ENCODE measurements at places on chromosomes 6 and 20.

DNA sequence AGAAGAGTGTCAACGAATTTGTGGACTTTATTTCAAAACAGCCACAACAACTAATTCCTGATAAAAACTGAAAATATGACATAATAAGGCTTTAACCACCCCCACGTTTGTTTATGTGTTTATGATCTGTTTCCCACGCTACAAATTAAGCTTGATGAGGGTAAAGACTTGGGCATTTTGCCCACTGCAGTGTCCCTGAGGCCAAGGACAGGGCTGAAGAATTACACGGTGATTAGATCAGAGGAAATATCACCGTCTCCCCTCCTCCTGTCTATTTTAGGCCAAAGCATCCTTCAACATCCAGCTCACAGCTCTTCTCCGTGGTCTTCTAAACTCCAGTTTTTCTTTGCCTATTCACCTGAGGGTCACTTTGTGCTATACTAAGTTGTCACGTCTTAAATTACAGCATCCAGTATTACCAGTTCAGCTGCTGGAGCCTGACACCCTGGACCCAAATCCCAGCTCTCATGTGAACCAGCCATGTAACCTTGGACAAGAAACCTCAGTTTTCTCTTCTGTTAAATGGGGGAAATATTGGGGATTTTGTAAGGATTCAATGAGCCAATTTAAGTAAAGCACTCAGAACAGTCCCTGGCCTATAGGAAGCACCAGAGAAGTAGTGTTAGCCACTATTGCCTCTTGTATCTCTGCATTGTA, 15.2 kb upstream of the ARFGEF2 start:
- DNase-seq: no peak

DNA sequence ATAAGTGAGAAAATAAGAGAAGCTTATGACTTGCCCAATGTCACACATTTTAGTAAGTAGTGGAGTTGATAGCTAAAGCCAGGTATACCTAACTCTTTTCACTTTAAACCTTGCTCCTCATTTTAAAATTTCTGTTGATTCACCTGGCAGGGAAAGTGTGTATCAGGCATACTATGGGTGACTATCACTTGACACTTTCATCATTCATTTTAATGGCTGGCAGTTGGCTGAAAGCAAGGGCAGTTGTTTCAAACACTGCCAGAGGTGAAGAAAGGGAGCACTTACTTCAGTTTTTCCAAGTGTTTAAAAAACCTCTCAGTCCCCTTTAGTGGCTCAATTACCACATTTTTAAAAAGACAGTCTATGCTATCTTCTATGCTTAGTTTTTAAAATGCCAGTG, 78.2 kb upstream of the EMILIN3 start:
- no peak for DNase-seq

DNA sequence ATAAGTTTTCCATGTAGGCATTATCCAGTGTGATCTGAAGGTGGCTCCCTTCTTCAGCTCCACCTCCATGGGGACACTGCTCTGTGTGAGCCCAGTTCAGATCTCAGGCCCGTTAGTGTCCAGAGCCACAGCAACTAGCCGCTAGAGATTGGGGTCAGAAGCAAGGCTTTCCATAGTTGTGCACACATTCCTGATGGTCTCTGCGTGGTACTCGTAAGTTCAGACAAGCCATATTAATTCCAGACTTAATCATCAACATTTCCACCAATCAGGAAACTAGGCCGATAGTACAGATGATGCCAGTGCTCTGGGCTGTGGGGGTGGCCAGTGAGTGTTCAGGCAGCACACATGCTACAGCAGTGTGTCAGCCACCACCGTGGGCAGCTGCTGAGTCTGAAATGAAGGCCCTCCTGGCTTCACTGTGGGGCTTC, 17.5 kb upstream of the SYNCRIP start:
- DNase-seq: no peak

DNA sequence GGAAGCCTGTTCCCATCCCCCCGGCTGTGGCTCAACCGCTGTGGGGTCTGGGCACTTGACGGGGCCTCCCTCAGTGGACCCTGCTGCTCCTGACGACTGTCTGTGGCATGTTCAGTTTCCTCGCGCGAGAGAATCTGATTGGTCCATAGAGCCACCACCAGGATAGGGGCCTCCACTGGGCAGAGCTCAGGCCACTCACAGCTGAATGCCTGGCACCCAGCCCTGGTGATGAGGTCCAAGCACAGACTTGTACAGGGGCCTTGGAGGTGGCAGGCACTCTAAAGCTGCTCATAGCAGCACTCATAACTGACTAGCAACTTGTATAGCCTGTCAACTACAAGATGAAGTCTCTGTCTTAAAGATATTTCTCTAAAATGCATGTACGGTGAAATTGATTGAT, 368.1 kb downstream of the NRN1 start:
- DNase-seq: no peak

GRCh38 chr6:166545156-166546034, 41.1 kb downstream of the RAMACL start:
- no peak for DNase-seq

GRCh38 chr20:43903953-43904826, 10.5 kb upstream of the TOX2 start:
- DNase-seq: no peak

- DNase-seq: no peak
Measured at GRCh38 chr6:158047563-158048323, 66.1 kb downstream of the SYNJ2 start.

- peak; percentile 54 for DNase-seq
Measured at GRCh38 chr6:722077-722524, 29.2 kb upstream of the EXOC2 start.

DNA sequence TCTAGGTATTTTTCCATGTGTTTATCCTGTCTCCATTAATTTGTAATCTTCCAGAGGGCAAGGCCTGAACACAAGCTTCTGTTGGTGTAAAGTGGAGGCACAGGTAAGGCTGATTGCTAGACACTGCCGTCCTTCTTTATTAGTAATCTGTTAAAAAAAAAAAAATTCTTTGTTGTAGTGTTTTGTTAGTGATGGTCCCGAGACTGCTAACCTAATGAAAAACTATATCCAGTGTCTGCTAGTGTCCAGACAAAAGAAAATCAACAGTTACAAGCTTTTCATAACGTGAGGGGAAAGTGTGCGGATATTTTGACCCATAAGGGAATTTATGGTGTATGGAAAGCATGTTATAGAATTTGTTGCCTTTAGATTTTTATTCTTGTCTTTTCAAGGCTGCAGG, 4.2 kb upstream of the HIVEP1 start:
- DNase-seq: no peak

GRCh38 chr20:21302664-21303060, 469 bp upstream of the XRN2 start:
- no peak for DNase-seq

GRCh38 chr6:56477241-56477640, 165.4 kb downstream of the DST start:
- DNase-seq: no peak

DNA sequence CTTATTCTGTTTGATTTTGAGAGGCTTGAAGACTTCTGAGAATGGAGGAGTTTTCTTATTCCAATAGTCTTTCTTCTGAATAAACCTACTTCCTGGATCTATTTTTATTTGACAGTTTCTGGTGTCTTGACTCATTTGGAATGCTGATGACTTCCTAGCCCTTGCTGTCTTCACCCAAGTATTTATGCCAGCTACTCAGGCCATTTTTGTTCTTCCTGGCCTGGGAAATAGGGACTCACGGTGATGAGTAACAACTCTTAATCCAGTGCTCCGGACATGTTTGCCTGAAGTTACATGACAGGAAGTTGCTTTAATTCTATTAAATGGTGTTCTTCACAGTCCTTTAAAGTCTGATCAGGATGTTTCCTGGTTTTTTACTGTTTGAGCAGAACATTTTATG, 272.1 kb upstream of the EYS start:
- DNase-seq: no peak

DNA sequence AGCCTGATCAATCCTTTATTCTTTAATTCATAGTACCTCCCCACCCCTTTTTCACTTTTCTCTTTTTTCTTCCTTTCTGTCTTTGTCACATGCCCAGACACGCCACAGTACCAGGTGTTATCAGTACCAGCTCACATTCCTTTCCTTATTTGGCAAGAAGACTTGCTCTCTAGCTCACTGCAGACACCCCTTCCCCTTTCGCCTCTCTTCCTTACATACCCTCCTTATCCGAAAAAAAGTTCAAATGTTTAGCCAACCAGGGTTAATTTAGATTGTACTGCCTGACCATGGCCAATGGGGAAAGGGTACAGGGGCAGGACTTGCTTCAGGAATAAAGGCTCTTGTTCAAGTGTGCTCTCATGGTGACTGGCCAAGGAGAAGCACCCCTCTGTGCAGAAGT, 9.3 kb upstream of the SIRPB2 start:
- DNase-seq: no peak

GRCh38 chr6:33164665-33165373, 27.4 kb downstream of the COL11A2 start:
- DNase-seq: no peak

GRCh38 chr6:104940893-104941728, 15.8 kb upstream of the LIN28B start:
- no peak for DNase-seq

DNA sequence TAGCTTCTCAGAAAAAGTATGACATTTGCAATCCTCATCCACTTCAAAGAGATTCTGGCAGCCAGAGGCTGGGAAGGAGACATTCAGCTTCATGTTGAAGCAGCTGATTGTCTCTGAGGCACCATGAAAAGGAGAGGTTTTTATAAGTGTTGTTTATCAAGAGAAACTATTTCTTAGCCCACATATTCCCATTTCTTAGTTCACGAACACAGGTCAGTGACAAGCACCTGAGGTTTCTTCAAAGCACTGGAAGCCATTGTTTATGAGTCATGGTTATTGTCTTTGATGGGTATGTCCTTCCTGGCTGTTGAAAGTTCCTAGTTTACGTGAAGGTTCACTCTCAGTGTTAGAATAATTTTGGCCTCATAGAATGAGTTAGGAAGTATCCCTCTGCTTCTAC, 3.0 kb upstream of the DDX43 start:
- DNase-seq: no peak

DNA sequence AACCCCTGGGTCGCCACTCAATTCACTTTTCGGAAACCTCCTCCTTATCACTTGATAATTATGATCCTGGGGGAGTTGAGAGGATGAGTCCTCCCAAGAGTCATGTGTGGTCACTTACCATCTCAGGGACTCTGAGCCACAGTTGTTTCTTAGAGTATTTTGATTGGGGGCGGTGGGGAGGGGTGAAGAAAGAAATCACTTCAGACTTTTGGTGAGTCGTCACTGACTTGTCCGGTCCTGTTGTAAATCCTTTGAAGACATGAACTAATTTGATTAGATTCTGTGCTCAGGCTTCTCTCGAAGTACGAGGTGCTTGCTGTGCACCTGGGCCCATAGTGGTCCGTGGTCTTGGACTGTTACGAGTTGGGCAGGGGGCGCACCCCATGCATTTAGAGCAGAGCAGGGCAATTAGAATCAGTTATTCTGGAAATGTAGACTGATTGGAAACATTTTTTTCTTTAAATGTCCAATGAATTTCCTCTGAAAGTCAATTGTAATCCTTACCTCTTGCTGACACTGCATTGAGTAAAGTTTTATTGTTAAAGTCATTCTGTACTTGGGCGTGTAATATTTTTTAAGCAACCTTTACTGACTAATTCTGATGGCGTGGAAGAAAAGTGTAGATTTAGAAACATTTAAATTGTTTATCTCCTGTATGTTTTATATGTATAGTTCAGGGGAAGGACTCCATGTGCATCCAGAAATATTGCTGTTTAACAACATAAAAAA, 173.4 kb downstream of the SLC16A10 start:
- no peak for DNase-seq

GRCh38 chr6:43122146-43122545, 46.0 kb downstream of the PTK7 start:
- no peak for DNase-seq

DNA sequence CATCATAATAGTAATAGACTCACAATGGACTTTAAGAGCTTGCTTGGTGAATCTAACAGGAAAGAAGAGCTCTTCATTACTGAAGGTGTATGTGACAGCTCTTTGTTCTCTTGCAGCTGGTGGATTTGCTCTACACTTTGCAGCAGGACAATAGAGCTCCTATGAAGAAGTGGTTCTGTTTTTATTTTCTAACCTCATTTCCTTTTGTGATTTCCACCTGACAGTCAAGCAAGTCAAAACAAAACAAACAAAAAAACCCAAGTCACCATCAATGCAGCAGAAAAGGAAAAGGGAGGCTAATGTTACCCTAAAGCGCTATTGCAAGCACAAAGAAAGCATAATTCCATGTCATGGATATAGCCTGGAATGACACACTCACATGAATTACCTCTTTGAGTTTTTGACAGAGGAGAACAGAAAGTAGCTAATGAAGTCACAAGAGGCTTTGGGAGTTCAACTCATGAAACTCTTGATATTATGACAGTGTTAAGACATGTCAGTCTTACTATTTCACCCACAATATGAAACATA, 1188.1 kb downstream of the EPHA7 start:
- no peak for DNase-seq

GRCh38 chr6:139698526-139699176, 324.2 kb upstream of the CITED2 start:
- DNase-seq: no peak

DNA sequence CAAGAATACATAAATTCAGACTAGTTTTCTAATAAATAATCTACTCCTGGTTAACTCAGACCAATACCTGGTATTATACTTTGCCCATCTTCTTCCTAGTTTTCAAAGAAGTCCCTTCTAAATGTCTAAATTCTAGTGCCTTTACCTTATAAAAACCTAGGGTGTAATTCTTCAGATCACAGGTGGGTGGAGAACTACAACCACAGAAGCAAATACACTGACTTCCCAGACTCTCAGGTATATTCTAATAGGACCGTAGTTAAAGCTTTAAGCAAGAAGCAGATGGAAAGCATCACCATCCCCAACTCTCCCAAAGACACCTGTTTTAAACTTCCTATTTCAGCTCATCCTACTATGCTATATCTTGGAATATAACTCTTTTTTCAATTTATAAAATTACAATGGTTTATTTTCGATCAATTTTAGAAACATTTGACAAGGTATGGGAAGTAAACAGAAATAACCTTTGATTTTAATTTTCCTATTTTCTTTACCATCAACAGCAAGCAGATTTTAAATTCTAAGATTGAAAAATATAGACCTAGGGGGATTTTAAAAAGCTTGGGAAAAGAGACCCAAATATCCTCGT, 15.8 kb downstream of the MAN1A1 start:
- no peak for DNase-seq

DNA sequence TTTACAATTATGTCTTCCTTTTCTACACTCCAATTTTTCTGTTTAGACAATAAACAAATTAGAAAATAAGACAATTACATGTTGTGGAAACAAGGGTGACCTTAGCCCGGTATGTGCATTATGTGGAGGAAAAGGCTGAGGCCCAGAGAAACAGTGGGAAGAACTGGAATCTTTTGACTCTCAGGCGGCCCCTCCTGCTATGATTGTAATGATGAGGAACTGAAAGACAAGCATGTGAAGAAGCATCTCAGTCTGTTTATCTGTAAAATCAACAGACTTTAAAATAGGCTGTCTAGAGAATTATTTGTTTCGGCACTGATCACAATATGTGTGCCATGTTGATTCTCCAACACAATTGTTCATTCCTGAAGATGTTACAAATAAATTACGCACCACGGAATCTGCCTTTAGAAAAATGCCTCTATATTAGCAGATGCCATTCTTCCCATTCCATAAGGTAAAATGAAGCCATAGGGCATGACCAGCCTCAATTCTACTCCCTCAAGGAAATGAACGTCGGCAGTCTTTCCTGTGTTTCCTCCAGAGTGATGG, 1201.6 kb upstream of the CITED2 start:
- no peak for DNase-seq

- no peak for DNase-seq
Measured at GRCh38 chr6:39882531-39882899, 51.7 kb downstream of the MOCS1 start.

- DNase-seq: no peak
Measured at GRCh38 chr6:111791415-111791814, 81.8 kb downstream of the FYN start.
